Left ventricle myocardium inferior (tissue), 1 donor: ENCODE measurements at places on chromosomes 2 and 18.
A peak's percentile ranks its signal among the peaks of the same experiment; 100 is the strongest.

DNA sequence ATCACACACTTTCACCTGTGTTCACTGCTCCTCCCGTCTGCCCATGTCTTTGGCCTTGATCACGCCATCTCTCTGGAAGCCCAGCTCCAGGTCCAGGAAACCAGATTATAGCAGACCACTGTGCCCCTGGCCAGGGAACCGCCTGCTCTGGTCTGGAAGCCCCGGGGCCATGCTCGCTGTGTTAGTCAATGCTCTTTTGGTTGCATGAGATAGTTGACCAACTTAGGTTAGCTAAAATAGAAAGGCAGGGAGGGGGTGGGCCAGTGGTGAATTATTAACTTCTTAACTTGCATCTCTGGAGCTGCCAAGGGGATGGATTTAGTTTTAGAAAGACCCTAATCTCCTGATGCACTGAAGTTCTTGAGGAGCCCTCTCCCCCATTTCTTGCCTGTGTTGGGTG, 232.7 kb downstream of the AGAP1 start:
- no peak overlapping the region for H3K4me3 ChIP-seq
- no peak for DNase-seq
- H3K27ac ChIP-seq = peak overlapping the region; percentile 43
- H3K27me3 ChIP-seq = no peaks in the 10 kb centered on the region
- peaks cover 50% of the 10 kb centered on the region for H3K4me1 ChIP-seq

GRCh38 chr2:118010473-118010872, 3.4 kb downstream of the CCDC93 start:
- no peak overlapping the region for H3K27ac ChIP-seq
- H3K4me1 ChIP-seq = peaks cover 54% of the 10 kb centered on the region
- no peak for DNase-seq
- peaks cover 36% of the 10 kb centered on the region for H3K36me3 ChIP-seq
- no peaks in the 10 kb centered on the region for H3K27me3 ChIP-seq

GRCh38 chr18:57337890-57338289, 14.5 kb upstream of the ST8SIA3 start:
- no peak for DNase-seq
- H3K27me3 ChIP-seq = peaks cover 84% of the 10 kb centered on the region
- no peak overlapping the region for H3K27ac ChIP-seq
- H3K4me1 ChIP-seq = no peaks in the 10 kb centered on the region

DNA sequence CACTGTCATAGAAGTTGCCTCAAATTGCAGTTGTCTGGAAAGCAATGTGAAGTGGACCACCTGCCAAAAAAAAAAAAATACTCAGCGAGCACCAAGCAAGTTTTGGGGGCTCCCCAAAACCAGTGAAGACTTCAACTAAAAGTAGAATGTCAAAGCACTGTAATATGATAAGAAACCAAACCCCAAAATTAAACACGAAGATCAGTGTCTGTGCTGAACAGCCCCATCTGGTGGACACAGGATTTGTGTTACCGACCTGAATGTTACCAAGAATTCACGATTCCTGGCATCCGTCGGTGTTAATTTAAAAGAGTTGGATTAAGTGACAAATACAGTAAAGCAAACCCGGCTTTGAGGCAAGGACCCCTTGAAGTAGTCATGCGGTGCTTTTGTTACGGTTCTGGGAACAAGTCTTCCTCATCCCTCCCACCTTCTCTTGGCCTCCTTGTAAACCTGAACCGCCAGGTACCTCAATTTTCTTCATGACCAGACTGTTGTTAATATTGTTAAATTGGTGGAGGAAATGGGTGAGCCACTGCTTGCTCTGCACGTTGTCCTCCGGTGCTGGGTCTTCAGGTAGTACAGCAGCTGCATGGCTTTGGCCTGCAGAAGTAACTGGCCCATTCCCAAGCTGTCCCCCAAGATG, 31.3 kb upstream of the SSB start:
- no peak overlapping the region for H3K4me3 ChIP-seq
- H3K36me3 ChIP-seq = no peaks in the 10 kb centered on the region
- H3K27me3 ChIP-seq = peaks cover 30% of the 10 kb centered on the region
- no peak overlapping the region for H3K27ac ChIP-seq
- H3K4me1 ChIP-seq = peaks cover 19% of the 10 kb centered on the region
- no peak for DNase-seq

DNA sequence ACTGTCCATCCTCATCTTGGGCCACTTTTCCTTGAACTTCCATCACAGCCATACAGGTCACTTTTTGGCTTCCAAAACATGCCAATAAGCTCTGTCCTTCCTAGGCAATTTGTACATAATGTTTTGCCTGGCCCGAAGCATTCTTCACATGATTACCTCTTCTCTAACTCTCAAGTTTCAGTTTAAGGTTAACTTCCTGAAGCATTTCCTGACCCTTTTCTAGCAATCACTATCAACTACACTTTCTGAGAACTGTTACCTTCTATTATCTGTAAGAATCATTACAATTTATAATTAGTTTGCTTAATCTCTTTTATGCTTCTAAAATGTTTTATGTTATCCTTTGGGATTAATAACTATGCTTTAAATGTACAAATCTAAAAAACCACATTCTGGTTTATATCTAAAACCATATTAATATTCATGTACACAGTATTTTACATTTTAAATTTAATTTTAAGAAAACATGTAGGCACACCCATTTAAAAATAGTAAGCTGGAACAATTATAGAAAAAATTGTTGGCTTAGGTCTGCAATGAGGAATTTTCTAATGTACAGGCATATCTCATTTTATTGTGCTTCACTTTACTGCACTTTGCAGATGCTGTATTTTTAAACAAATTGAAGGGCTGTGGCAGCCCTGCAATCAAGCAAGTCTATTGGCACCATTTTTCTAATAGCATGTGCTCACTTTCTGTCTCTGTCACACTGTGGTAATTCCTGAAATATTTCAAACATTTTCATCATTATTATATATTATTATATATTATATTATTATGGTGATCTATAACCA, 76.4 kb downstream of the C2orf74 start:
- no peaks in the 10 kb centered on the region for H3K27me3 ChIP-seq
- peaks cover 64% of the 10 kb centered on the region for H3K36me3 ChIP-seq
- DNase-seq = no peak
- no peak overlapping the region for H3K4me3 ChIP-seq
- no peaks in the 10 kb centered on the region for H3K4me1 ChIP-seq

DNA sequence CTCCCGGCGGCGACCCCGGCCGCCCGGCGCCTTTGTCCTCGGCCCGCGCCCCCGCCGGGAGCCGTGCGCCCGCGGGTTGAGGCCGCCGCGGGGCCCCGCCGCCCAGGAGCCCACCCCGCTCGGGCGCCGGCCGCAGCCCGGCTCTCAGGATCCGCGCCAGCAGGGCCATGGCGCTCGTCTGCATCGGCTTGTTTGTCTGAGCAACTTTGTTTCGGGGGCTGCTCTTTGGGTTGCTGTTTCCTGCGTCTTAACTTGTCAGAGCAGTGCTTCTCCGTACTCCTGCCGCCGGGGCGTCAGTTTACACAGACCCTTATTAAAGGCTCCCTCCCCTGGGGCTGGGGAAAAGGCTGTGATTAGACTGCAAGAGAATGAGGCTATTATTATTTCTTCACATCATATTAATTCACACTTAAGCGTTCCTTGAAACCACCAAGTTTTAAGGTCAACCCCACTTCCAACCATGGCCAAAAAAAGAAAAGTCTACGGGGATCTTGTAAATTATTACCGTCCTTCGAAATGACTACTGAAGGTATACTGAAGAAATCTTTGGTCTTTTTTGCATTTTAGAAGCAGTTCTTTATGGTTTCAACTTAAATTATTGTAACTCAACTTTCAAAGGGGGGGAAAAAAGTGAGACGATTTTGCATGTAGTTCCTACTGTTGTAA, at the start of gene CYP27C1:
Gene CYP27C1 (minus strand): TSS at position 198 of the 666 bp plus-strand sequence. CDS start 29 bp downstream, at position 169.
- H3K36me3 ChIP-seq = no peaks in the 10 kb centered on the region
- H3K27me3 ChIP-seq = peaks cover 96% of the 10 kb centered on the region
- H3K4me1 ChIP-seq = peaks cover 23% of the 10 kb centered on the region

DNA sequence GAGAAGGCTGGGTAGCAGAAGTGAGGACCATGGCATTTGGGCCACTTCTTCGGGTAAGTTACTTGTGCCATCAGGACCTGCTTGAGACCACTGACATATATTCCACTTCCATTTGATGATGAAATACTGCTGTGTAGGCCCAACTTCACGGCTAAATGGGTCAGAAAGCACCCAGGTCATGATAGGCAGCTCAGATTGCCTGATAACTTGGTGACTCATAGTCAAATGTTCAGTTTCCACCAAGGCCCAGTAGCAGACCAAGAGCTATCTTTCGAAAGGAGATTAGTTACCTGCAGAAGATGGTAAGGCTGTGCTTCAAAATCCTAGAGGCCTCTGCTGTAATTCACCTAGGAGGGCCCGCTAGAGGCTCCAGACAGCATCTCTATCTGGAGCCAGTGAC, 31.8 kb upstream of the MEX3C start:
- no peak overlapping the region for H3K27ac ChIP-seq
- H3K27me3 ChIP-seq = no peaks in the 10 kb centered on the region
- no peaks in the 10 kb centered on the region for H3K36me3 ChIP-seq
- DNase-seq = no peak

- H3K4me1 ChIP-seq = no peaks in the 10 kb centered on the region
- no peaks in the 10 kb centered on the region for H3K36me3 ChIP-seq
- H3K27me3 ChIP-seq = no peaks in the 10 kb centered on the region
- no peak overlapping the region for H3K4me3 ChIP-seq
- no peak overlapping the region for H3K27ac ChIP-seq
- DNase-seq = no peak
These were observed 419.4 kb downstream of the DCDC2C start for GRCh38 chr2:4122726-4123125.

DNA sequence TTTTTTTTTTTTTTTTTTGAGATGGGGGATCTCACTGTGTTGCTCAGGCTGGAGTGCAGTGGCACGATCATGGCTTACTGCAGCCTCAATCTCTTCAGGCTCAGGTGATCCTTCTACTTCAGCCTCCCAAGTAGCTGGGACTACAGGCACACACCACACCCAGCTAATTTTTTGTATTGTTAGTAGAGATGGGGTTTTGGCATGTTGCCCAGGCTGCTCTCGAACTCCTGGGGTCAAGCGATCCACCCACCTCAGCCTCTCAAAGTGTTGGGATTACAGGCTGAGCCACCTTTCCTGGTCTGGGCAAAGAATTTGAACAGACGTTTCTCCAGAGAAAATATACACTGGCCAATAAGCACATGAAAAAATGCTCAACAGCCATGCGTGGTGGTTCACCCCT, 2.9 kb upstream of the SNRNP200 start:
- H3K4me3 ChIP-seq = no peak overlapping the region
- no peak for DNase-seq
- H3K27ac ChIP-seq = no peak overlapping the region

GRCh38 chr2:72849138-72849462, 23.3 kb upstream of the EXOC6B start:
- no peaks in the 10 kb centered on the region for H3K4me1 ChIP-seq
- H3K4me3 ChIP-seq = no peak overlapping the region
- H3K27ac ChIP-seq = no peak overlapping the region
- H3K27me3 ChIP-seq = peaks cover 21% of the 10 kb centered on the region

GRCh38 chr2:238743243-238744065, 104.4 kb upstream of the TWIST2 start:
- no peaks in the 10 kb centered on the region for H3K36me3 ChIP-seq
- DNase-seq = no peak
- no peak overlapping the region for H3K4me3 ChIP-seq
- no peaks in the 10 kb centered on the region for H3K4me1 ChIP-seq
- H3K27me3 ChIP-seq = peaks cover 67% of the 10 kb centered on the region

- peaks cover 19% of the 10 kb centered on the region for H3K4me1 ChIP-seq
- no peaks in the 10 kb centered on the region for H3K27me3 ChIP-seq
- H3K36me3 ChIP-seq = no peaks in the 10 kb centered on the region
- DNase-seq = no peak
- no peak overlapping the region for H3K4me3 ChIP-seq
- no peak overlapping the region for H3K27ac ChIP-seq
These were observed 11.7 kb downstream of the CREG2 start for GRCh38 chr2:101375653-101376052.

DNA sequence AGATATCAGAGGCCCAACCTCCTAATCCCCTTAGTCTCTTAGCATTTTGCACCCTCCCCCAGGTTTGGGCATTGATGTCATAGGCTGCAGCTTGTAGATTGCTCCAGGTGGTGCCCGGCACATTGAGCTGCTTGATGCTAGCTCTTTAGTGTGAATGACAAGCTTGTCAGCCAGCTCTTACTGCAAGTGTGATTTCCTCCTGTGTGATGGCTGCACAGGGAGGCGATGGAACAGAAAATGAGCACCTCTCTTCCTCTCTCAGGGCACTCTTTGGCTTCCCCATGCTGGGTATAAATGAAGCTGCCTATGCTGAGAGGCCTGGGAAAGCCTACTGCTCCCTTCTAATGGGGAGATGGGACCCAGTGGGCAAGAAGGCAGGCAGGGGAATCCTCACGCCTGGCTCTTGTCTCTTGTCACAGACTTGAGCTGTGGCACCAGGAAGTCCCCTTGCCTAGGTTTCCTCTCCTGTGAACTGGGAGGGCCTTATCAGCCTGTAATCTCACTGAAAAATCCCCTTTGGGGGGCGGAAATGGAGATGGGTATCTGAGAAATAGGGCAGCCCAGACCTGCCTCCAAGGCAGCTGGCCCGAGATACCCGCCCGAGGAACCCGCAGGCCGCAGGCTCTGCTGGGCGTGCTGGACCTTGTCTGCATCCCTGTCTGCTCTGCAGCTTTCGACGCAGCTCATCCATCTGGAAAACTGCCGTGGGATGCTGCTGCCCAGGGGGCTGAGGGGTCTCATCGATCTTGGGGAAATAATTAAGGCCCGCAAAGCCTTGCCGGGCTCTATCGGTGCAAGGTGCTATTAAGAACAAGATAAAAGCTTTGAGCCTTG, 163.5 kb upstream of the CXCR4 start:
- no peak overlapping the region for H3K27ac ChIP-seq
- peaks cover 18% of the 10 kb centered on the region for H3K27me3 ChIP-seq
- no peak overlapping the region for H3K4me3 ChIP-seq
- H3K4me1 ChIP-seq = no peaks in the 10 kb centered on the region

- H3K4me3 ChIP-seq = no peak overlapping the region
- no peaks in the 10 kb centered on the region for H3K27me3 ChIP-seq
- DNase-seq = no peak
- peaks cover 19% of the 10 kb centered on the region for H3K4me1 ChIP-seq
These were observed 50.7 kb upstream of the B3GNT7 start for GRCh38 chr2:231344851-231345250.

DNA sequence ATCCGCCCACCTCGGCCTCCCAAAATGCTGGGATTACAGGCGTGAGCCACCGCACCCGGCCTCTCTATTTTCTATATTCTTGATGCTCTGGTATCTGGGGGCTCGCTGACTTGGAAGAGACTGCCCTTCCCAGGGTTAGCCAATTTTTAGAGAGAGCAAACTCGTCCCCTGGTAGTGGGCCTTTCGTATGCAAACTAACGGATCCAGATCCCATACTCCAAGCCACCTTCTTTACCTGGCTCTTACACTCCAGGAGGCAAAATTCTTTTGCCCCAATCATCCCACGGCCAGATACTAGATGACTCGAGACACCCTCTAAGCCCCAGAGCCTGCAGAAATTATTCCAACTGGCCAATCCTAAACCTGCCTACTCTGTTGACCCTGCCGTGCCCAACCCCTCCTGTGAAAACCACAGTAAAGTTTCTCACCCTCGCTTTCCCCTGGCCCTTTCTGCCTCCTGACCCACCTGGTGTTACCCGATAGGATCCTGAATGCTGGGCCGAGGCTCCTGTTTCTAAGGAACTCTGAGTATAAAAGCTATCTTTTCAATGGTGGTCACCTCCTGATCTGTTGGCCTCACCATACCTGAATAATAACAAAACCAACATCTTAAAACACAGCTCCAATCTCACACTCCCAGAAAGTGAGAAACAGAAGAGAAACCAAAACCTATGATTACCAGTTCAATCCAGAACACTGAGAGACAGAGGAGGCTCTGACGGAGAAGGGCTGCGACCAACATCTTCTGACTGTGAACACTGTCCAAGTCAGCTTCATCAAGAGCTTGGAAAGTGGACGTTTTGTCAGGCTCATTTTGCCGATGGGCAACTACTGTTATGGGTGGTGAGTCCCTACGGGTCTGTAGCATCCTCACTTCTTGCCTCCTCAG, 57.6 kb upstream of the ZNF532 start:
- H3K27me3 ChIP-seq = no peaks in the 10 kb centered on the region
- H3K36me3 ChIP-seq = no peaks in the 10 kb centered on the region
- no peak for DNase-seq
